ENCODE measurements at places on chromosomes 1 and 21. TPM values are rescaled to one million over a fixed set of nuclear protein-coding genes. Genes with fewer than 3 reads are reported as not detected.

- DNase-seq, result no peak
Observed at GRCh38 chr1:54297596-54298283, 97.8 kb downstream of the MRPL37 start.

The CCDC181 gene
- 0.11 TPM for total RNA-seq

DNA sequence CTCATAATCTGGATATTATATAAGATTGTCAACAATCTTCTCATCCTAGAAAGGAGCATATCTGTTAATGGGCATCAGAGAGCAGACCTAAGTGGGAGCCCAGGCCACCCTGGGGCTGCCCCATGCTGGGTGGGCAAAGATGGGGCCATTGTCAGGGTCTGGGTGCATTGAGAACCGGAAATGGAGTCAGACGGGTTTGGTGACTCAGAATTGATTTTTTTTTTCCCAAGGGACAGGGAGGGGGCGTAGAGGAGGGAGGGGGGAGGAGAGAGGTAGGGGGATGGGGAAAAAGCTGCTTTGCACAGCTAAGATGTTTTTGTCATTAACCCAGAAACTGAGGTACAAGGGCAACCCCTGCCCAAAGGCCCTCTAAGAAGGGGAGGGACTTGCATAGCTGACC lies 1.3 kb downstream of the ATXN7L2 start:
- peak; percentile 25 for DNase-seq

GRCh38 chr1:196877964-196878363 lies 9.9 kb upstream of the CFHR4 start:
- DNase-seq, result no peak

The C21orf91 gene
- 20.8 TPM for total RNA-seq

DNA sequence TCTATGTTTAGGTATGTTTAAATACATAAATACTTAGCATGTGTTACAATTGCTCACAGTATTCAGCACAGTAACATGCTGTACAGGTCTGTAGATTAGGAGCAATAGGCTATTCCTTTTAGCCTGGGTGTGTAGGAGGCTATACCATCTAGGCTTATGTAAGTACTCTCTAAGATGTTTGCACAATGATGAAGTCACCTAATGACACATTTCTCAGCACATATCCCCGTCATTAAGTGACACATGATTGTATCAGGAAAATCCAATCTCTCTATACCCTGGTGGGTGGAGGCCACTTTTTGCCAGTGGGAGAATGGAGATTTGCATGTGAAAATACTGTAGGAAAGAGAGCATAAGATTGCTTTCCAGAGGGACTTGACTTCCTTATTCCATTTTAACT lies 5.5 kb upstream of the TEDDM1 start:
- no peak for DNase-seq

DNA sequence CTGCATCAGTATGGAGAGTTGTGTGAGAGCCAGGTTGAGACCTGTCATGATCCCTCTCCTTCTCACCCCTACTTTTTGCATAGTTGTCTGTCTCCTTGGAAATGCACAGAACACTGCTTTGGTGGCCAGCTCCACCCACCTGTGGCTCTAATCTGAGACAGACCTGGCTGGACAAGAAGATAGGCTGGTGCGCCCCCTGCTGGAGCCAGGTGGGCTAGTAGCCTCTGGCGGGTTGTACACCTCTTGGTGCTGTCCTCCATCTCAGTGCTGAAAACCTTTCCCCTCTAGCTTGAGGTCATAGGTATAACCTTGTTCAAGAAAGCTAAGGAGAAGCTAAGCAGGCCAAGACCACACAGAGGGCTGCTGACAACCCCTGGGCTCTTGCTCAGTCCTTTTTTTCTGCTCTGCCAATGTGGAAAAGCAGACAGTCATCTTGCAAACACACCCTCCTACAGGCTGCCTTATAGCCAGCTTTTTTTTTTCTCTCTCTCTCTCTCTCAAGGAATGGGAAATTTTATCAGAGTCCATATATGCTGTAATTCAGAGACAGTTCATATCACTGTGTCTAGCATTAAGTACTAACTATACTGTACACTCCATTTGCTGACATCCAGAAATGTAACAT lies 58.8 kb upstream of the SPATA6 start:
- DNase-seq, result peak; percentile 79
